ENCODE measurements at places on chromosomes 7 and 10.

DNA sequence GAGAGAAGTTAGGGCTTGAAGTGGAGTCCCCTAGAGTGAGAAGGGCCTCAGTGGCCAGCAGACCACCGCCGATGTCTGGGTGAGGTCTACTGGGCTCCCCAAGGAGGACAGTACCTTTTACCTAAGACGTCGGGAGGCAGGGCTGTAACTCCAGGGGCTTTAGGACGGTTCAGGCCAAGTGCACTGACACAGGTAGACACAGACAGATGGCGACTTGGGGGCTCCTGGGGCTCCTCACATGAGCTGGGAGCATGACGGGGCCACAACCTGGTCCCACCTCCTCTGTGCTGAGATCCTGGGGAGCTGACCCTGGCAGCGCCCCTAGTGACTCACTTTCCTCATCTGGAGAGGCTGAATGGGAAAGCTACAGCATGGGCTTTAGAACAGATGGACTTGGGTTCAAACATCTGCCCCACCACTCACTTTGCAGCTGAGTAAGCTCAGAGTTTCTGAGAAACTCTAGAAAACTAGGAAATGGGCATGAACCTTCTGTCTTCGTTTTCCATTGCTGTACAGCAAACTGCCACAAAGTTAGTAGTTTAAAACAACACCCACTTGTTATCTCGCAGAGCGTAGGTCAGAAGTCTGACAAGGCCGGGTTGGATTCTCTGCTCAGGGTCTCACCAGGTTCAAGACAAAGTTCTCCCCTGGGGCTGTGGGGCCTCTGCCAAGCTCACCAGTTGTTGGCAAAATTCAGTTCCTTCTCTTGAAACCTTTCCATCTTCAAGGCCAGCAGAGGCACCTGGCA is 4.7 kb upstream of the COMTD1 start:
- no peak for DNase-seq

- peak; percentile 10 for DNase-seq
Observed at GRCh38 chr10:126749015-126749655, 78.6 kb upstream of the C10orf90 start.

GRCh38 chr7:151687523-151688235 is 168.0 kb upstream of the RHEB start:
- no peak for DNase-seq

- DNase-seq: no peak
Observed at GRCh38 chr10:97059006-97059871, 126.5 kb downstream of the SLIT1 start.

- DNase-seq: no peak
Observed at GRCh38 chr7:50706469-50706937, 76.2 kb downstream of the GRB10 start.

GRCh38 chr7:25789701-25790640 is 362.0 kb upstream of the NFE2L3 start:
- DNase-seq: no peak

GRCh38 chr10:7561216-7561893 is 105.4 kb downstream of the ITIH5 start:
- no peak for DNase-seq

DNA sequence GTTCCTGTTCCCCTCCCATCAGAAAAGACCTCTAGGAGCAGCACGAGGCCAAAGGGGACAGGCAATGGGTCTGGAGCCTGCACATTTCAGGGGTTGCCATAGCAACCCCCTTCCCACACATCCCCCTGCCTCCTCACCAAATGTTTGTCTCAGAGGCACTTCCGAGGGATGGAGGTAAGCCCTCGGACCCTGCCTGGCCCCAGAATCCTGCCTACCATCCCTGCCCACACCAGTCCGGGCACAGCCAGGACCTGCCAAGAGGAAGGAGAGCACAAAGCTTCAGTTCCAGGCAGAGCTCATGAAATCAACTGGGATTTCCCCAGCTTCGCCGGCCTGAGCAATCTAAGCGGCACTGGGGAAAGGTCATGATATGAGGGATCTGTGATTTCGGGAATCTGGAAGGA is 175.0 kb upstream of the PLXNA4 start:
- no peak for DNase-seq

DNA sequence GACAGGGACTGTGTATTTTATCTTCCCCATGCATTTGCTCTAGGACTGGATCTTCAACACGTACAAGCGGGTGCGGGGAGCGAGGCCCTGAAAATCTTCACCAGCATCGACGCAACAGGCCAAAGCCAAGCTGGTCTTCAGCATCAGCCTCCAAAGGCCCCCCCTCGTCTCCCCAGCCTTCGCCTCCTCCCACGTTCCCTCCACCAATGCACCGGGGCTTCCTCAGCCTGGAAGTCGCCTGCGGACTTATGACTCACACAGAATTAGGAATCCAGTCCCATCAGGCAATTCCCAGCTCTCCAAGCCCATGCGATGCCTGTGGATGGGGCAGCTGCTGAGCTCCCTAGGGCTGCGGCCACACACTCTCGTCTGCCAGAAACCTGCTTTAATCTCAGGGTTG is 36.3 kb upstream of the RNF32 start:
- no peak for DNase-seq

GRCh38 chr10:31384589-31384949 is 65.6 kb downstream of the ZEB1 start:
- no peak for DNase-seq

DNA sequence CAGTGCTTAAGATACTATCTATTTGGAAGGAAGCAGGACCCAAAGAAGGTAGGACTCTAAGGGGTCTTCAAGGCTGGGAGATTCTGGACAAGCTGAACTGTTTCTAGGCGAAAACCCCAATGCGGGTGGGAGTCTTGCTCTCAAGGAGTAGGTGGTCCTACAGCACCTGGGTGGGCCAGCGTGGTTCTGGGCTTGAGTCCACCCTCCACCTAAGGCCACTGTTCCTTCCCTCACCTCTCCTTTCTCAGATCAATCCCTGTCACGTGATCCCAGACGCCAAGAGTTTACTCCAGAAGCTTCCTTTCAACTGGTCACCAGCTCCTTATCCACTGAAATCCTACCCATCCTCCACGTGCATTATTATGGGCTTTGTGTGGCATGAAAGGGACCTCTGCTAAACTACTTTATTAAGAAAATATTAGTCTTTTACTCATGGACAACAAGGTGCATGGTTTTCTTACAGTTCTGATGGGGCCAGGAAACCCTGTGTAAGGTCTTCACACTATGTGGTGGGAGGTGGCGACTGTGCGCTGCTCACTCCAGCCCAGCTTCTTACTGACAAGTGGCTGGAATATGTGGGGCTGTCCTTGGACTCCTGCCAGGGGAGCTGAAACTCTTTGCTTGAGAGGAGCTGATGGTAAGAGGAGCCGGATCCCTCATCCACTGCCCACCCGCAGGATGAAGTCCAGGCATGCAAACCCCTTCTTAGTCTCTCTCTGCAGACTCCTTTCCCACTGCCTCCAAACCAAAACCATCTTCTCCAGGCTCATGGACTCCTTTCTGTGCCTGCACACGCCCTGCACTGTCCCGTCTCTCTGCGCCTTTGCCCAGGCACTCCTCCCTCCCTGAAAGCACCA is 1.6 kb downstream of the ZNF746 start:
- DNase-seq: no peak

DNA sequence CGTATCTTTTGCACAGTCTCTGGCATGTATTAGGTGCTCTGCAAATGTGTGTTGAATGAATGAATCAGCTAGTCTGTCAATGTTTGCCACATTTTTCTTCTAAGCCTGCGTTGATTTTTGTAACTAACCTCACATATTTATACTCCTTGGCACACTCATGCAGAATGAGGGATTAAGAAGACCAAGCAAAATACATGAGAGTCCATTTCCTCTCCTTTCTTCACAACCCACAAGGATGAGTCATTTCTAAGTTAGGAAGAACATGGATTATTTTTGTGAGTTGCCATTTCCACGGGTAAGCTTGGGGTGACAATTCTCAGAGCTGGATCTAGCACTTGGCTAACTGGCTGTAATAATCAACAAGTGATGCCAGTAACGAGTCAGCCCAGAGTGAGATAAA is 158.8 kb downstream of the TWIST1 start:
- no peak for DNase-seq

- no peak for DNase-seq
Observed at GRCh38 chr7:106239406-106239805, 45.4 kb downstream of the NAMPT start.

DNA sequence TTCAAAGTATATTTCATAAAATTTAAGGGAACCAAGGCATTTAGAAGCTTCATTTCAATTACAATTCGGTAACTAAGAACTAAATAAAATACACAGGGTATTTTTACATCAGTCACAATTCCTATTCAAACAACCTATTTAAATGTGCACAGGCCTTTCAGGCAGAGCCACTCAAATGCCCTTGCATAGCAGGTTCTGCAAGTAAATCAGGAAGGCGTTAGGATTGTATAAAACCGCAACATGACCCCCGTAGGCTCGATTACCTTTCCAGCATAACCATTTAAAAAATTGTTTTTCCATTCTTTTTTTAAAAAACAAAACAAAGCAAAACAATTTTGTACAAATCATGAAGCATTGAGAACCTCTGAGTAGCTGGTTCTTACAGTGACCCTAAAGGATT is 289.9 kb upstream of the SP8 start:
- no peak for DNase-seq

GRCh38 chr7:116994611-116995010 is 41.3 kb downstream of the ST7 start:
- DNase-seq: no peak

DNA sequence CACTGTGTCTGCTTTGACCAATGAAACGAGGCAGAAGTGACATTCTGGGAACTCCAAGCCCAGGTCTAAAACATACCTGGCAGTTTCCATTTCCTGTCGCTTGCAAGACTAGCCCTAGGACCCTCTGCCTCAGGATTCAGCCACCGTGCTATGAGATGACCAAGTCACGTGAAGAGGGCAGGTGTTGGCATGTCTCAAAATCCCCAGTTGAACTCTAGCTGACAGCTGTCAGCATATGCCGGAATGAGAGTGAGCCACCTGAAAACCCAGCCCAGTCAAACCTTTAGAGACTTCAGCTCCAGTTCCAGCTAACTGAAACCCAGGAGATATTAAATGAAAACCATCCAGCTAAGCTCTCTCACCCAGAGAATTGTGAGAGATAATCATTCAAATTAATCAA is 89.9 kb upstream of the PPP1R3A start:
- DNase-seq: no peak

DNA sequence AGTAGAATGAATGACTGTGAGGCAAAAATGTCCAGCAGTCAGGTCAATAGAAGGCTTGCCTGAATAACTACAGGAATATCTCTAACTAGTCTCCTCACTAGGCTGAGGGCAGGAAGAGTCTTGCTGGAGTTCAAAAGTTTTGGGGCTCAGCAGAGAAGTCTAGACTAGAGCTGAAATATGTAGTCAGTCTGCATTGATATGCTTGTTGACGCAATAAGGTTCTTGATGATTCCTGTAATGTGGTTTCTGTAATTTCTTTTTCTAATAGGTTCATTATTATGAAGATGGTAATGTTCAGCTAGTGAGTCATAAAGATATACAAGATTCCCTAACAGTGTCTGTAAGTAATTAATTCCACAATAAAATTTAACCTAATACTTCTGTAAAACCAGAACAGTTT is 41.5 kb upstream of the ST7 start:
- DNase-seq: no peak

DNA sequence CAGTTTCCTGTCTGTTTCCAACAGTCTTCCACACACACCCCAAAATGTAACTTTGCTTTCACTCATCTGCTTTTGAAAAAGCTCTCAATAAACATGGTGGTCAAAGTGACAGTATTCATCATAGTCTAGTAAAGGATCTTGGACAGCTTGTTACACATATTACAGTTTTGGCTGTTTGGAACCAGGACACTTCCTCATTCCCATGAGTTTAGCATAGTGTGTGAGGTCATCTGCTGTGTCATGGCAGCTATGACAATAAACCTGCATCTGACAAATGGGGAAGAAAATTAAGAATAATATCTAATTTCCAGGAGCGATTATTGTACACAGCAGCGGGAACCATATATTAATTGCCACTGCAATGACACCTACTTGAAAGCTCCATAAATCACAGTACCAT is 184.3 kb upstream of the SLC26A5 start:
- DNase-seq: no peak

GRCh38 chr10:97399843-97400545 is 1.1 kb downstream of the RRP12 start:
- DNase-seq: no peak

- DNase-seq: no peak
Observed at GRCh38 chr10:124041675-124042445, 51.5 kb downstream of the CHST15 start.

- no peak for DNase-seq
Observed at GRCh38 chr10:51047857-51048256, 26.4 kb upstream of the PRKG1 start.

DNA sequence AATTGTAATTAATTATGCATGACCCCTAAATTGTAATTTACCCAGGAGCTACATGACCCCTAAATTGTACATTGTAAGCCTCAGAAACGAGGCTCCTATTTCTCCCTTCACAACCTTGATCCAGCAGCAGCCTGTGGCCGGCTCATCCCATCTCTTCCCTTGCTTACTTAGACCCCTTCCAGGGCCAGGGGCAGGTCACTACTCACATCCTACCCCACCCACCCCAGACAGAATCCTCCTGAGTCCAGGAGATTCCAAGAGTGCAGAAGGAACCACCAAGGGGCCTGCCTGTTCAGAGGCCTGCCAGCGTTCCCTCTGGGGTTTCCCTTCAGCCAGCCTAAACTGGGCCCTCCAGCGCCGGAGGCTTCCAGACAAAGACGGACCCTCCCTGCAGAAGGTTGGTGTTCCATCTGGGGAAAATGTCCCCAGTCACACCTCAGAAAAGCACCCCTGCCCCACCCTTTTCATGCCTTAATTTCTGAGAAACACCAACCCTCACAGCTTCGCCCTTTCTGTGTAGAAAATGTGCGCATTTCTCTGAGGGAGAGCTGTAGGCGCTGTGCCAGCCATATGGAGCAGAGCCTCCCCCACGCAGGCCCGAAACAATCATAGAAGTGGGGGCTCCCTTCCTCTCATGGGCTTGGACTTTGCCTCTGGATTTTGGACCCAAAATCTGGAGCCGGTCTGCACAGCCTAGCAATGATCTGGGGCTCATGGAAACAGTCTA is 19.2 kb downstream of the LEP start:
- DNase-seq: no peak
